ENCODE measurements at places on chromosomes 4 and X. TPM values are rescaled to one million over a fixed set of nuclear protein-coding genes. Genes with fewer than 3 reads are reported as not detected.

The UGT2B11 gene
- total RNA-seq = not detected

The ENPP6 gene
- not detected for total RNA-seq

The PITX2 gene
- 1.1 TPM for total RNA-seq

The CORIN gene
- 0.12 TPM for total RNA-seq

The HELT gene
- not detected for total RNA-seq

The CRLF2 gene
- not detected for total RNA-seq

The RTL5 gene
- 3.3 TPM for total RNA-seq

All from smooth muscle cell of the coronary artery (primary cell).